Tibial nerve (tissue), 4 donors: ENCODE measurements at places on chromosomes 3 and 15. TPM values are rescaled to one million over a fixed set of nuclear protein-coding genes. Genes with fewer than 3 reads are reported as not detected.
A peak's percentile ranks its signal among the peaks of the same experiment; 100 is the strongest.

DNA sequence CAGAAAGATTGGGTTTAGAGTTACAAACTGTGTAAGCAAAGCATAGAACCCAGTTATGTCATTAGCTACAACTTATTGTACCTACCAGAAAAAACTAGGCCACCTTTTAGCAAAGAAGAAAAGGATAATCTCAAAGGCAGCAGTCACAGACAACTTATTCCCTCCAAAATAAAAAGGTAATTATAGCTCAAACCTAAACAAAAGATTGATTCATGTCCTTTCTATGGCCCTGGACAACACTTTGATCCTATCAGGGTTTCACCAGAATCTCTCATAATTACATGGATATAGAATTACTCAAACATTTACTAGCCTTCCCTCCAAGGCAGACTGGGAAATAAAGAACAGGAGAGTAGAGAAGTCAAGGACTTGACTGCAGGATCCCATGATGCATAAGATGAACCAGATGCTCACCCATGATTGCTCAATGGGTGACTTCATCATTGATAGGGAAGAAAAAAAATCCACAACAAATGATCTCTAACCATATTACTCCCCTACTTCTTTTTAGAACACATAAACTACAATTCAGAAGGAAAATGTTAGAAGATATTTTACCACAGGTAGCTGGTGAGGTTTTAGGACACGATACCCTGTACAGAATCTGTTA, 17.4 kb downstream of the DET1 start:
- H3K27me3 ChIP-seq: no peaks in the 10 kb centered on the region
- H3K36me3 ChIP-seq: peaks cover 14% of the 10 kb centered on the region
- no peaks in the 10 kb centered on the region for H3K4me1 ChIP-seq
- H3K27ac ChIP-seq: no peak overlapping the region

The CHRM5 gene
- 0.21 TPM for total RNA-seq

- no peaks in the 10 kb centered on the region for H3K27me3 ChIP-seq
- H3K36me3 ChIP-seq: no peaks in the 10 kb centered on the region
- no peak overlapping the region for H3K27ac ChIP-seq
- H3K4me3 ChIP-seq: no peak overlapping the region
Measured at GRCh38 chr3:149494022-149494758, 19.7 kb downstream of the TM4SF4 start.

- H3K27ac ChIP-seq: peak overlapping the region; percentile 79
- DNase-seq: no peak
- no peaks in the 10 kb centered on the region for H3K27me3 ChIP-seq
- no peaks in the 10 kb centered on the region for H3K36me3 ChIP-seq
Measured at GRCh38 chr15:67917636-67918035, 77.8 kb upstream of the RNU6-1 start.

- H3K36me3 ChIP-seq: no peaks in the 10 kb centered on the region
- no peaks in the 10 kb centered on the region for H3K4me1 ChIP-seq
- H3K4me3 ChIP-seq: no peak overlapping the region
- peak overlapping the region; percentile 46 for H3K27ac ChIP-seq
- no peaks in the 10 kb centered on the region for H3K27me3 ChIP-seq
Measured at GRCh38 chr3:53749448-53749847, 96.8 kb downstream of the CHDH start.

The PRSS50 gene
- total RNA-seq: 0.42 TPM

DNA sequence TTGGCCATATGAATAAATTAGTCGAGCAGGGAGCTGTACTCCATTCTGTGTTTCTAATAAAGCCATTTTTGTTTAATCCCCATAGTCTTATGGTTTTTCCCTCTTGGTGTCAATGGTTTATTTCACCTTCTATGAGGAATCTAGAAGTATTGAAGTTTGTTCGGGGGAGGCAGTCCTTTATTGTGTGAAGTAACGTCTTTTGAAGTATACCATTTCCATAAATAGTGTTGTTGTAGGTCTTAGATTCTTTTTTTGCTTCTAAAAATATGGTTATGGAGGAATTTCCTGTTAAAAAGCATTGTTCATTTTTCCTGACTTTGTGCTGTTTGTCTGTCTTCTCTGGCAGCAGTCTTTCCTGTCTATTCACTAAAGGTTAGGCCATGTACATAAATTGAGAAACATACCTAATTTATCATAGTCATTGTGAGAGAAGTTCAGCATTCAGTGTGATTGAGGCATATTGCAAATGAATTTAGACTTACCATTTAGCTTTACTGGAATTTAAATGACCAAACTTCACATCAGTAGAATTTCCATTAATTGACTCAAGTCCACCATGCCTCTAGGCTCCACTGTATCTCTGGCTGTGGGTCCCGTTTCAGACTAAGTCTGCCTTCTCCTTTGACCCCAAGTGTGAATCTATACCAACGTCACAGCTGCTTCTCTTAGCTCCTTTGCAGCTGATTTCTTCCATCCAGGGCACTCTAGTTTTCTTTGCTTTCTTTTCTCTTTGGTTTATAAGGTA, 37.3 kb downstream of the YEATS2 start:
- peaks cover 70% of the 10 kb centered on the region for H3K36me3 ChIP-seq
- H3K27ac ChIP-seq: no peak overlapping the region
- H3K4me1 ChIP-seq: no peaks in the 10 kb centered on the region
- no peak for DNase-seq
